ENCODE measurements at places on chromosomes 13 and 19.

DNA sequence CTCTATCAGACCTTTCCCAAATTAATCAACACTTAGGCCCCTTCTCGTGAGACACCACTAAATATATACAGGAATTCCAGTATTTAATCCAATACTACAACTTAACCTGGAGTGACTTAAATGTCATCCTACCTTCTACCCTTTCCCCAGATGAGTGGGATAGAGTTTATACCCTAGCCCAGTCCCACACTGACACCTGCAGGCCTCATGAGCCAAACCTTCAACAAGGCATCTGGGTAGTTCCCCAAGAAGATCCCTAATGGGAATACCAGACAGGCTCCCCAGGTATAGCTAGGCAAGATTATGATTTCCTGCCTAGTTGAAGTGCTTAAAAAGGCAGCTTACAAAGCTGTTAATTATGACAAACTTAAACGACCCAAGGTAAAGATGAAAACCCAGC is 15.9 kb downstream of the ZNF83 start:
- no peak for DNase-seq

- no peak for DNase-seq
Measured at GRCh38 chr19:34963573-34964406, at the start of gene ZNF792. Gene ZNF792, minus strand, starts transcription at chr19:34964229. Its CDS starts 567 bp downstream, at chr19:34963662.

- DNase-seq: no peak
Measured at GRCh38 chr19:3944018-3944721, 11.3 kb downstream of the NMRK2 start.

DNA sequence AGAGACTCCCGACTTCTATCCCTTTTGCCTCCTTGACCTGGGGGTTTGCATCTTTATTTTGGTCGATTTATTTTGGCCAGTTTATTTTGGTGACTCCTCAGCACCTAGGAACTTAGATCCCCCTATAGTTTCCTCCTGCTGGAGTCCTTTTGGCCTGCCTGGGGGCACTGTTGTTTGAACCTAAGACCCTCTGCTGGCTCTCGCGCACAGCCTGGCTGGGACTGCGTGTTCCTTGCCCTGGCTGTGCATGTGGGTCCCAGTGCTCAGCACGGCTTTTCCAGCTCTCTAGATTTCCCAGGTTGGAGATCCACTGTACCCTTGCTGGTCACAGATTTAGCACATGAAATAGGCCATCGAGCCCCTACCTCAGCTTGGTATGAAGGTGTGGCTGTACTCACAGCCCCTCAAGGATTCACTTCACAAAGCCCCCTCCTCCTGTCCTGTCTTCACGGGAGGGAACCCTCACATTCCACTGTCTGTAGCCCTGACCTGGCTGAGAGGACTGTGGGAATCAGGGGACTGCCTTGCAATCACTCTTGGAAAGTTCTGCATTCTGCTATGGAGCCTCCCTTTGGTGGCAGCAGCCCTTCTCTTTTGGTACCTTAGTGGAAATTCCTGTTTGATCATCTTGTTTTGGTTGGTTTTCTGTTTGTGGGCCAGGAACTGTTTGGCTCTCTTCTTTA is 8.3 kb downstream of the UBAC2 start:
- no peak for DNase-seq

DNA sequence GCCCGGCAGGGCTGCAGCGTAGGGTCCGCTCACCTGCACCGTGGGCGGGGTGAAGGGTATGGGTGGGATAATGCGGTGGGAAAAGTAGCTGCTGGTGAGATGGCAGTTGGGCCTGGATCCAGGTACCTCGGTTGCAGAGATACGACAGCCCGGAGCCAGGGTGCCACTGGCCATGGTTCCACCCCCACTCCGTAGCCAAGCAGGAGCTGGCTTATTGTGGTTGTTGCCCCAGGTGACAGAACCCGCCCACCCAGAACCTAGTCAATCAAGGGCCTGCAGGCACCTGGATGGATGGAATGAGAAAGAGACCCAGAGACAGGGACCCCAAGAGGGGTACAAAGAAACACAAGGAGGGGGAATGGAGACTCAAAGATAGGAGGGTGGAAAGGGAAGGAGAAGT is 3.5 kb upstream of the LHB start:
- no peak for DNase-seq

- DNase-seq: no peak
Measured at GRCh38 chr19:55276720-55277430, 3.0 kb downstream of the HSPBP1 start.

- DNase-seq: no peak
Measured at GRCh38 chr19:11047866-11048265, 41.4 kb upstream of the LDLR start.

DNA sequence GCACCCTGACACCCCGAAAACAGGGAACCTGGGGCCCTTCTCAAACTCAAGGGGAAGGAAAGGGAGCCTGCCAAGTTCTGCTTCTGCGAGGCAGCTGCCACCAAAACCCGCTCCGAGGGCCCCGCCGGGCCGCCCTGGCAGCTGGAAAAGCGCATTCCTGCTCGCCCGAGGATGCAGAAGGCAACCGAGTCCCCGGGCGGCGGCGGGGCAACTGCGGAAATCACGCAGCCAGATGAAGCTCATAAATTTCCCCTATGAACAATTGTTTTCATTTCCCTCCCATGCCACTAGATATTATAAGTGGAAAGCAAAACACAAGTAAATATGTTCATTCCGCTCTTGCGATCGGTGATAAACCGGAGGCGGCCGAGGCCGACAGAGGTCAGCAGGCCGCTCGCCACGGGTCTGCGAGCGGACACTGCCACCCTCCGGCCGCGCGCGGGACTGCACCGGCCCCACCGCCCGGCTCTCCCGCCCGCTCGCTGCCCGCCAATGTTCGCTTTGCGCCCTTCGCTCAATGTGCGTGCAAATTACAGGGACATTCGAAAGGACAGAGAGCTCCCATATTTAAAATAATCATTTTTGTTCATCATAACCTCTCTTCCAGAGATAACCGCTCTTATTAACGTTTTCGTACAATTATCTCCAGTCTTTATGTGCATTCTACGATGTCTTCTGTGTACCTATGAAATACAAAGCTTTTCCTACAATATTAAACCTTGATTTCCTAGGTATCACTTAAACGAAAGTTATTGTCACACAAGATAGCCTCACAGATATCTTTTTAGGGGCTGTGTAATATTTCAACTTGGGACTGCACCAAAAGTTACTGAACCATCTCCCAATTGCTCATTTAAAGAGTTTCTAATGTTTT is 120.8 kb upstream of the ZNF507 start:
- DNase-seq: no peak

DNA sequence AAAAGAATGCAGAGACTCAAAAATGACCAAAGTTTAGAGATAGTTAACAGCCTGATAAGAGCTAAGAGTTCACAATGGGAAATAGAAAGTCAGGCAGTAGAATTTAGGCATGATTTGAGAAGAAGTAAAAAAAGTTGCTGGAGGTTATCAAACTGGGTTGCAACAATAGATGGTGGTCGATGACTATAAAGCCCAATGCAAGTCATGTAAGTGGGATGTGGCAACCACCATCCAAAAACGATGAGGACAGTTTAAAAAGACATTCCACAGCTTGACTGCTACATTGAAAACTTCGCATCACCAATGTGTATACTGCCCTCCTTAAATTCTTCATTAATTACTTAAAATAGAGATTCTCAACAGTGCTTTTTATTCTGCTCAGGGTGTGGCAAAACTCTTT is 19.7 kb downstream of the ELF1 start:
- no peak for DNase-seq

GRCh38 chr19:32717496-32717895 is 2.1 kb upstream of the TDRD12 start:
- no peak for DNase-seq

DNA sequence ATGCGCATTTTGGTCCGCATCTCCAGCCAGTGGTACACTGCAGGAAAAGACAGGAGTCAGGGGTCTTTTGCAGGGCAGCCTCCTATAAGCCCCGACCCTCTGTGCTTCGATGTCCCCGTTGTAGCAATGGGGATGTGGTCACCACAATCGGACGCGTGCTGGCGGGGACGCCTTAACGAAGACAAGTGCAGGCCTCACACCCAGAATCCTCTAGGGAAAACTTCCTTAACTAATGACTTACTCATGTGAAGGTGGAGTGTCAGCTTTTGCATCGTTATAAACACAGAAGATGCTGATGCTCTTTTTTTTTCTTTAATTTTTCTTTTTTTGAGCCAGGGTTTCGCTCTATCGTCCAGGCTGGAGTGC is 22.1 kb downstream of the VASP start:
- DNase-seq: no peak

- no peak for DNase-seq
Measured at GRCh38 chr13:114108894-114109293, 23.5 kb downstream of the RASA3 start.

DNA sequence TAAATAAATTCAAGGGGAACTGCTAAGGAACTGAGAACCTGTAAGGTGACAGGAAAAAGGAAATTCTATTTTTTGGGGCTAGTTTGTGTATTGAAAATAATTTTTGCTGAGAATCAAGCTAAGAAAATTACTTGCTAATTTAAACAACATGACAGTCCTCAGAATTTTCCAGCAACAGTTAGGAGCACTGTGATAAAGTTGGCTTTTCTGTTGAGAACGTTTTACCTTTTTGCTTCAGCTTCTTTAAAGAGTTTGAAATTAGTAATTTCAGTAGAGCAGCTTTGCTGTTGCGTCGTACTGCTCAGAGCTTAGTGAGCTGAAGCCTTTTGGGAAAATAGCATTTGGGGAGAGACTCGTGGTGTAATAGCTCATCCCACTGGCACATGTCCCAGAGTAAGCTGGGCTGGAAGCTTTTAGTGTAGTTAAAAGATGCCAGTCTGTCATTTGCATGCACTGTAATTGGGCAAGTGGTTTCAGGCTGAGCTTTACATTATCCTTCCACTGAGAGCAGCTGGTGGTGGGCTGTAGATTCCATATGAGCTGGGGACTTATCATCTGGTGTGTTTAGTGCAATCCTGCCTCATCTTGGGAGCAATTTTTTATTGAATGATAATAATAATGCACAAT is 69.8 kb downstream of the LRCH1 start:
- peak; percentile 73 for DNase-seq
